ENCODE measurements at places on chromosomes 3 and 15. TPM values are rescaled to one million over a fixed set of nuclear protein-coding genes. Genes with fewer than 3 reads are reported as not detected.

DNA sequence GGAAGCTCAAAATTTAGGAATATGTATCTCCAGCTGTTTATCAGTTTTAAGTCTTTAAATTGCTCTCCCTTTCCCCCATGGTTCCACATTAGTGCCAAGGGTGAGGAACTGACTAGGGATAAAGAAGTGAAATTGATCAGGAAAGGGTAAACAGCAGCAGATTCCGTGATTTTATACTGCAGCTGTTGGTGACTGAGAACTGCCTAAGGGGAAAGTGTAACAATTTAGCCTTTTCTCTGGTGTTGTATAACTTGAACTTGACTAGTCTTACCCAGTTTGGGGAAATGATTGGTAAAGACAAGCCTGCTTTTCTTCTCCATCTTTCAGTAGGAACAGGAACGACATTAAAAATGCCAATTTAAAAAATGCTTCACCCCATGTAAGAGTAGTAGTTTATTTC, 5.0 kb downstream of the SPRED1 start:
- no peak overlapping the region for H3K4me3 ChIP-seq
- H3K27me3 ChIP-seq: no peaks in the 10 kb centered on the region
- DNase-seq: no peak
- H3K36me3 ChIP-seq: no peaks in the 10 kb centered on the region
- peaks cover 4% of the 10 kb centered on the region for H3K4me1 ChIP-seq

GRCh38 chr3:78026318-78026828, 986.5 kb downstream of the ROBO2 start:
- no peaks in the 10 kb centered on the region for H3K27me3 ChIP-seq
- peaks cover under 1% of the 10 kb centered on the region for H3K4me1 ChIP-seq
- no peaks in the 10 kb centered on the region for H3K36me3 ChIP-seq
- no peak for DNase-seq

DNA sequence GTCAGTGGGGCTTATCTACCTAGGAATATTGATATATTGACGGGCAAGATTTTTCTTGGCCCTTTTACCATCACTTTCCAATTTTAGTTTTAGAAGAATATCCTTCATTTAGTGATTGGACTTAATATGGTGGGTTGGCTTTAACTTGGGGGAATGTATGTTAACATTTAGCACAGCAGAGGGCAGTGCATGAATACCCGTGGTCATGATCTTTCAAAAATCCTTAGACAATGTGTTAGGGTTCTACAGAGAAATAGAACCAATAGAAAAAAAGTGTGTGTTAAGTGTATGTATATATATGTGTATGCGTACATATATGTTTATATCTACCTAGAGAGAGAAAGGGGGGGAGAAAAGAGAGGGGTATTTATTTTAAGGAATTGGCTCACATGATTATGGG, 36.9 kb downstream of the GPR171 start:
- no peaks in the 10 kb centered on the region for H3K36me3 ChIP-seq

DNA sequence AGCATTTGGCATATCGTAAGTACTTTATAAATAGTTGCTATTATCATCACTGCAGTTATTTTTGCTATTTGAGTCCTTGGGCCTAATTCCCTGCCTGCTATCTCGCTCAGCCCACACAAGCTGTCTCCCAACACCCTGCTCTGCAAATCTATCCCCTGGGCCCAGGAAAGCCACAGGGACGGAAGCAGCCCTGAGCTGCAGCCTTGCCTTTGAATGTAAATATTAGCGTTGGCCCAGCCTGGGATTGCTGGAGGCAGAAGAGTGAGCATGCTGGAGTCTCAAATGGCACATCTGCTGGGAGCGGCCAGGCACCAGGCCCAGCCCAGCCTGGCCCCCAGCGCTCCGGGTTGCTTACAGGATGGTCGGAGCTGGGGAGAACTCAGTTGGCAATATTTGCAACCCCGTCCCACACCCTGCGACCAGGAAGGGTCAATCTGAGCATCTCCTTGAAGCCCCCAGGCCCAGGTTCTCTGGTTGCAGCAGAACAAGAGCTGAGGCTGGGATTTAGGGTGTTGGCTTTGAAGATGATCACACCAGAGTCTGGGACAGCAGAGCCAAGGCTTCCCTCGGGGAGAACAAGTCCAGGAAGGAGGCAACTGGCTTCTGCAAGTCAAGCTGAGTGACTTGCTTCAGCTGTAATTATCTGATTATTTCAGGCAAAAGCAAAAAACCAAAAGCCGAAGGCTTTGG, 529.6 kb downstream of the SHQ1 start:
- H3K4me3 ChIP-seq: no peak overlapping the region
- no peaks in the 10 kb centered on the region for H3K27me3 ChIP-seq
- H3K36me3 ChIP-seq: no peaks in the 10 kb centered on the region
- peaks cover 23% of the 10 kb centered on the region for H3K4me1 ChIP-seq
- no peak overlapping the region for H3K27ac ChIP-seq
- DNase-seq: peak; percentile 71

DNA sequence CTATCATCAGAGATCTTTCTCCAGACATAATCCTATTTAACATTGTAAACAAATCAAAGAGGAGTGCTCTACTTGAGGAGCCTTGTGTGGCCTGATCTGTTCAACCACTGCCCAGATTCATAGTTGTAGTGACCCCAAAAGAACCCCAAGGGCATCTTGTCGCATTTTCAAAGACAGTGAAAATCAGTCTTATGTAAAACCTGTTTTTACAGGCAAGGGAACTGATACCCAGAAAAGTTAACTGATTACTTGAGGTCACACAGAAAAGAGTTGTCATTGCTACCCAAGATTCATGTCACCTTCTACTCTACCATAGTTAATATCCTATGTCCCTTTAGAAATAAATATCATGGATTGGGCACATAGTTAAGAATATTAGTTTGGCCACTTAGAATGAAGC, 40.5 kb upstream of the ARPP21 start:
- no peak overlapping the region for H3K4me3 ChIP-seq
- no peaks in the 10 kb centered on the region for H3K27me3 ChIP-seq
- H3K27ac ChIP-seq: no peak overlapping the region
- no peak for DNase-seq
- H3K36me3 ChIP-seq: no peaks in the 10 kb centered on the region

DNA sequence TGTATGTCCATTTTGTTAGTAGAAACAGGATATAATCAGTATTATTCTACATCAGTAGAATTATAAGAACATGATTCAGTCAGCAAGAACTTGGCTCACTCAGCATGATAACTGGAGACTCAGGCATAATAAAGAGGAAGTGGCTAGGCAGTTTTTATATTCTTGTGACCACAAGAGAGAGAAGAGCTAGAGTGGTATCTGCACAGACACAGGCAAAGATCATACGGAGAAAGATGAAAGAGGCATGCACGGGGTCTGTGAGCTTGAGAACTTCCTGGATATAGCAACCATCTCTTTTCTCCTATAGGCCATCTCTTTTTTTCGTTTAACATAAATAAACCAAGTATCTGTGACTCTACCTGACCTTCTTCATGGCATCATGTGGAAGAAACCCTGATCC, 46.8 kb downstream of the MYO5A start:
- DNase-seq: no peak
- H3K4me1 ChIP-seq: peaks cover 3% of the 10 kb centered on the region
- no peaks in the 10 kb centered on the region for H3K27me3 ChIP-seq

- no peaks in the 10 kb centered on the region for H3K36me3 ChIP-seq
- DNase-seq: no peak
- H3K4me3 ChIP-seq: no peak overlapping the region
- H3K4me1 ChIP-seq: no peaks in the 10 kb centered on the region
Measured at GRCh38 chr3:193269343-193270028, 28.5 kb downstream of the PLAAT1 start.

GRCh38 chr3:101414121-101414520, 93.7 kb upstream of the IMPG2 start:
- H3K4me1 ChIP-seq: peaks cover 2% of the 10 kb centered on the region
- H3K27ac ChIP-seq: no peak overlapping the region
- no peak overlapping the region for H3K4me3 ChIP-seq
- no peaks in the 10 kb centered on the region for H3K27me3 ChIP-seq
- no peaks in the 10 kb centered on the region for H3K36me3 ChIP-seq
- DNase-seq: peak; percentile 19

- DNase-seq: no peak
- H3K36me3 ChIP-seq: peaks cover under 1% of the 10 kb centered on the region
- H3K27ac ChIP-seq: no peak overlapping the region
- H3K27me3 ChIP-seq: no peaks in the 10 kb centered on the region
- no peak overlapping the region for H3K4me3 ChIP-seq
Measured at GRCh38 chr15:89652666-89653065, 2.6 kb downstream of the KIF7 start.

DNA sequence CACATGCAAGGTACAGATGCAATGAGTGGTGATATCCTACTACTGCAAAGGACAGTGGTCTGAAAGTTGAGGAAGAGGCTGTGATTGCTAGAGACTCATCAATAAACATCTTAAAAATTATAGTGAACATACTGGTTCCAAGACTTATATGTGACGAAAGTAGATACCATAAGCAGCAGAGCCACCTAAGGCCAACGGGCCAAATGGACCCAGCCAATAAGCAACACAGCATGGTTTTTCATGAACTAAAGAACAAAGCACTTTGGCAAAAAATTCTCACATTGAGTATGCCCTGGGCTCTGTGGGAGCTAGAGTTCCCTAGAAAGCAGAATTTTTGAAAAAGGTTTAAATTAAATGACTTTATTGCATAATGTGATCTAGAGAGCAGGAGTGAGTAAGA, 272.1 kb downstream of the SI start:
- H3K36me3 ChIP-seq: no peaks in the 10 kb centered on the region
- no peaks in the 10 kb centered on the region for H3K27me3 ChIP-seq
- no peaks in the 10 kb centered on the region for H3K4me1 ChIP-seq
- H3K27ac ChIP-seq: no peak overlapping the region
- no peak overlapping the region for H3K4me3 ChIP-seq

DNA sequence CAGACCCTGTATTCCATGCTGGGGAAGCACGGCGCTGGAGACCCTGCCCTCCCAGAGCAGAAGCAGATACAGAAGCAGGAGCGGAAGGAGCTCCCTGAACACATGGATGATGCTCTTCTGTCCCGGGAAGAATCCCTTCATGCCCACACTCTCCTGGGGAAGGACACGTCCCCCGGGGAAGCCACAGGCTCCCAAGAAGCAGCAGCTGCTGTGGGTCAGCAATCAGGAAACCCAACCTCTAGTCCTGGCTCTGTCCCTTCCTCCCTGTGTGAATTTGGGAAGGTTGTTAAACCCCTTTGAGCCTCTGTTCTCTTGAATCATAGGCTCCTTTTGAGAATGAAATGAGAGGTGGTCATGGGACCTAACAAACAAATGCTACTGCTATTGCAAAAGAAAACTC, 176.2 kb upstream of the TPM1 start:
- no peaks in the 10 kb centered on the region for H3K36me3 ChIP-seq
- H3K4me3 ChIP-seq: no peak overlapping the region
- H3K4me1 ChIP-seq: no peaks in the 10 kb centered on the region
- DNase-seq: no peak

- peaks cover 9% of the 10 kb centered on the region for H3K27me3 ChIP-seq
- no peaks in the 10 kb centered on the region for H3K36me3 ChIP-seq
- no peak overlapping the region for H3K27ac ChIP-seq
- no peak overlapping the region for H3K4me3 ChIP-seq
Measured at GRCh38 chr3:62632510-62633294, 242.5 kb downstream of the CADPS start.

- no peak overlapping the region for H3K4me3 ChIP-seq
- no peak overlapping the region for H3K27ac ChIP-seq
- peaks cover 8% of the 10 kb centered on the region for H3K36me3 ChIP-seq
- H3K4me1 ChIP-seq: no peaks in the 10 kb centered on the region
Measured at GRCh38 chr3:183815563-183815940, 9.8 kb downstream of the MAP6D1 start.

DNA sequence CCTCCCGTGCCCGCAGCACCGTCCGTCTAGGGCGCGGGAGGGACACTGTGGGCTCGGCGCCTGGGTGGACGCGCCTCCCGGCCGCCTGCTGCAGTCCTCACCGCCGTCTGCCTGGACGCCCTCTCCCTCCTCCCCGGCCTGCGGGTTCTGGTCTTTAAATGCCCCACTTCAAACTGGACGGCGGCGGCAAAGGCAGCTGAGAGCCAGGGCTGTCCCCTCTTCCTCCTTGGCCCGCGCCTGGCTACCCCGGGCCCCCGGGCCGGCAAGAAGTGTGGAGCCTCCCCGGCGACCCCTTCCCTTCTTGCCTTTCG, 426 bp downstream of the CBLB start:
- no peaks in the 10 kb centered on the region for H3K27me3 ChIP-seq
- H3K27ac ChIP-seq: peak overlapping the region; percentile 93
- peak; percentile 72 for DNase-seq
- H3K36me3 ChIP-seq: no peaks in the 10 kb centered on the region
- peaks cover 28% of the 10 kb centered on the region for H3K4me1 ChIP-seq

DNA sequence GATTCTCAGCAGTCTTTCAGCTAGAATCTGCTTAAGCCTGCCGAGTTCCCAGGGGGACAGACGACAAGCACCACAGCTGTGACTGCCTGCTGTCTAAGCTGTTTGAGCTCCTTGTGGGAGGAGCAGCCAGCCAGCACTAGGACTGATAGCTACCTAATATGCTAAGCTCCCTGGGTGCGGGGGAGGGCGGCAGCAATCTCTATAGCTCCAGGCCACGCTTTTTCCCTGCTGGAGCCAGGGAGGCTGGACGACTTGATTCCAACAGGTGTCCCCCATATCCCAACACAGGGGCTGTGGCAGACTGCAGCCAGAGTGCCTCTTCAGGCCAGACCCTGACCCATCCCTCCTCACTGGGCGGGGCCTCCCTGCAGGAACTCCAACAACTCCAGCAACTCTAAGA, 134.1 kb upstream of the ARPP21 start:
- peak; percentile 25 for DNase-seq
- no peaks in the 10 kb centered on the region for H3K36me3 ChIP-seq
- no peaks in the 10 kb centered on the region for H3K27me3 ChIP-seq
- H3K4me3 ChIP-seq: no peak overlapping the region
- H3K4me1 ChIP-seq: no peaks in the 10 kb centered on the region

GRCh38 chr3:40938591-40938990, 260.7 kb upstream of the CTNNB1 start:
- H3K4me1 ChIP-seq: peaks cover 5% of the 10 kb centered on the region
- no peaks in the 10 kb centered on the region for H3K36me3 ChIP-seq
- H3K4me3 ChIP-seq: no peak overlapping the region
- no peaks in the 10 kb centered on the region for H3K27me3 ChIP-seq

- no peak overlapping the region for H3K4me3 ChIP-seq
- H3K27ac ChIP-seq: no peak overlapping the region
- no peak for DNase-seq
- H3K27me3 ChIP-seq: no peaks in the 10 kb centered on the region
Measured at GRCh38 chr3:172692751-172693338, 18.0 kb downstream of the NCEH1 start.

DNA sequence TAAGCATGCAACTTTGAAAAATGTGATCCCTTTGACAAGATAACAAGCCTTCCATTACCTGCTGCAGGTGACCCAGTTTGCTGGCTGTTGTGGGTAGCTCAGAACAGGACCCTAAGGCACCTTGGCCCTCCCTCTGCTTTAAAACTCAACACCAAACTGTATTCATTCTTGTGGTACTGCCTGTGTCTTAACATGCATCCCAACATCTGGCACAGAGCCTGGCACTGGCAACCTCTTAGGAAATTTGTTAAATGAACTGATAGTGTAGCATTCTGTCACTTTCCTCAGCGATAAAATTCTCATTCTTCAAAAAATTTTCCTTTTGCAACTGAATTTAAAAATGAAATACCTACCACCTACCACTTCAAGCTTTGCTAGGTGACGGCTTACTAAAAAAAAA, 287.3 kb upstream of the ADAMTS9 start:
- H3K36me3 ChIP-seq: no peaks in the 10 kb centered on the region
- no peak overlapping the region for H3K4me3 ChIP-seq
- H3K27ac ChIP-seq: no peak overlapping the region
- no peaks in the 10 kb centered on the region for H3K27me3 ChIP-seq

ONECUT1 gene
- 0.18 TPM for total RNA-seq

GOLGA8N gene
- total RNA-seq: 19.0 TPM

PCYT1A gene
- total RNA-seq: 42.5 TPM

SIDT1 gene
- 16.3 TPM for total RNA-seq

REC114 gene
- total RNA-seq: not detected

SLC24A5 gene
- total RNA-seq: not detected

EOMES gene
- total RNA-seq: 0.52 TPM

GPR62 gene
- total RNA-seq: not detected

LDHAL6B gene
- not detected for total RNA-seq

IREB2 gene
- 71.5 TPM for total RNA-seq

Measured in lung (tissue), 17 donors.